ENCODE measurements at places on chromosomes 3 and 15. TPM values are rescaled to one million over a fixed set of nuclear protein-coding genes. Genes with fewer than 3 reads are reported as not detected.
A peak's percentile ranks its signal among the peaks of the same experiment; 100 is the strongest.

GRCh38 chr3:184039414-184039813 is 7.9 kb downstream of the HTR3D start:
- ATAC-seq: no peak

DNA sequence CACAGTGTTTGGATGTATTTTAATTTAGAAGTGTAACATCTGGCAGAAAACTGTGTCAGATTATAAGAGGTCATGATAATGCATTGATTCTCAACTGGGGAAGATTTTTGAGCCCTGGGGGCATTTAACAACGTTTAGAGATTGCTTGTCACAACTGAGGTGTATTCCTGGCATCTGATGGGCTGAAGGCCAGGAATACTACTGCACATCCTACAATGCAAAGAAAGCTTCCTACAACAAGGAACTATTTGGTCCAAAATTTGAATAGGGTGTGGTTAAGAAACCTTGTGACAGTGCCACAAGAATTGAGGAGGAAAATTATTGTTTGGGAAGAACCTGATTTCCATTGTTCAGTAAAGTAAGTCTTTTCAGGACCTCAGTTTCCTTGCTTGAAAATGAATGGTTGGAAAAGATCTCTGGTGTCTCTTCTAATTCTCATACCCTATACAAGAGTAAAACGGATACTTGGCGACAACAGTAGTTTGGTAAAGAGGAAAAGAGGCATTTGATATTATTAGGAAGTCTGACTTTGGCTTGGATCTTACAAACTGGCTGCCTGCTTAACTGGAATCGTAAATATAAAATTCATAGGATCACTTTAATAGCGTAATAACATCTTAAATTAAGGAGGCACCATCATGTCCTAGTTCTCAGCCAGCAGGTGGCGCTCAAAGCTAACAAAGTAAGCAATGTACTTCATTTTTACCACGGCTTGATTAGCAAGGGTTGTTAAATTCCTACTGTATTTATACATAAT is 4.3 kb downstream of the DAZL start:
- ATAC-seq: peak; percentile 86

DNA sequence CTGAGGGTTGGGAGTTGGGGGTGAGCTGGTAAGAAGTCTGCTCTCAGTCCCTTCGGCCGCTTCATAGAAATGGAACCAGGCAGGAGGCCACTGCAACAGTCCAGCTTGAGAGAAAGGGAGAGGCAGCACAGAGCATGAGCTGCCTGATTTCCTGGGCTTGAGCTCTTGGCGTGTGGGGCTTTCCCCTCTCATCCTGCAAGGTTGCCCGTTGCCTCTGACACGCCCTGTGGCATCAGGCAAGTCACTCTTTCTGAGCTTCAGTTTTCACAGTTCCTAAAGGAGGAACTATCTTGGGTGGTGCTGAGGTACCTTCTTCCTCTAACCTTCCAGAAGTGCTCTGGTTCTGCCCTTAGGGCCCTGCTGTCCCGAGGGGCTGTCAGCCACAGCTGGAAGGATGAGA is 4.9 kb downstream of the MESP2 start:
- ATAC-seq: no peak

Gene GOLGA6L7
- not detected for total RNA-seq

GRCh38 chr3:194979173-194979572 is 291.8 kb downstream of the XXYLT1 start:
- ATAC-seq: no peak

- no peak for ATAC-seq
Measured at GRCh38 chr3:14787630-14788029, 31.1 kb upstream of the FGD5 start.

- ATAC-seq: no peak
Measured at GRCh38 chr3:122100591-122101463, 45.7 kb downstream of the CD86 start.

Gene FBN1
- 836 TPM for total RNA-seq

- ATAC-seq: peak; percentile 42
Measured at GRCh38 chr15:73022161-73022560, 30.1 kb upstream of the NEO1 start.

GRCh38 chr3:14476583-14477265 is 63.4 kb downstream of the GRIP2 start:
- ATAC-seq: no peak

GRCh38 chr3:187954516-187954872 is 199.5 kb upstream of the LPP start:
- ATAC-seq: no peak

GRCh38 chr3:195698647-195699387 is 22.0 kb upstream of the MUC20 start:
- peak; percentile 76 for ATAC-seq

- ATAC-seq: no peak
Measured at GRCh38 chr3:70583682-70584081, 271.2 kb upstream of the MDFIC2 start.
